NCI-H446 (cell line): ENCODE measurements at places on chromosomes 12 and 14.

DNA sequence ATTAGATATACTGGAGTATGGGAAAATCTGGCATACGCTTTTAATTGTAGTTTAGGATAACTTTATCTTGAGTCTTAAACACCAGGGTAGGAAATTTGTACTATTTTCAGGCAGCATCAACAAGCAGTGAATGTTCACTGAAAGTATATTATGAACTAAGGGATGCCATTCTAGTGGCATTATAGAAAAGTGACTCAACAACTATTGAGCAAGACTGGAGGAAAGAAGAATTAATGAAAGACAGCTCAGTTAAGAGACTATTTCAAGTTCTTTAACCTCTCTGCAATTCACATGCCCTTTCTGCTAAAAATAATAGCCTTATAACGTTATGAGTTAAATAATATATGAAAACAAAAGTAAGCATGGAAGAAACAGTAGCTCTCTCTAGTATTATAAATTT is 343.1 kb downstream of the FSCB start:
- DNase-seq = no peak

DNA sequence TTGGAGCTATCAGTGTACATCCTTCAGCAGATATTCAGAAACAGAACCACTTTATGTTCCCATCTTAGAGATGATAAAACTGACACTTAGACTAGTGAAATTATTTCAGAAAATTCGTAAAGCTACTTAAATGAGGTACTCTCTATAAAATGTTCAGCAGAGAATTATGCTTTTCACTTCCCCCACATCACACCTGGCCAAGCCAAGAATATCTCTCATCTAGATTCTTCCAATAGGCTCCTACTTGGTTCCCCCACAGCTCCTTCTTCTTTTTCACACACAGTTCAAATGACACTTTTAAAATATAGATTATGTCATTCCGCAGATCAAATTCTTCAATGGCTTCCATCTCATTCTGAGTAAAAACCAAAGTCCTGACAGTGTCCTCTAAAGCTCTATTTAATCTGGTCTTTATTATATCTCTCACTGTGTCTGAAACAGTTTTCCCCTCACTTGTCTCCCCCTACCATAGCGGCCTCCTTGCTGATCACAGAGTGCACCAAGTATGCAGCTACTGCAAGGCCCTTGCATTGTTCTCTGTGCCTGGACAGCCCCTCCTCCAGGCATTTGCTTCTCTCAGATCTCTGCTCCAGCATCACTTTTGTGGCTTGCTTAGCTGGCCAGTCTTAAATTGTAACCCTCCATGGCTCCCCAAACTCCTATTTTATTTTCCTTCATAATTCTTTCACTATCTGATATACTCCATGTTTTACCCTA is 736.8 kb upstream of the USP15 start:
- DNase-seq = no peak

- no peak for DNase-seq
Measured at GRCh38 chr12:50555471-50555885, 50.7 kb downstream of the DIP2B start.

DNA sequence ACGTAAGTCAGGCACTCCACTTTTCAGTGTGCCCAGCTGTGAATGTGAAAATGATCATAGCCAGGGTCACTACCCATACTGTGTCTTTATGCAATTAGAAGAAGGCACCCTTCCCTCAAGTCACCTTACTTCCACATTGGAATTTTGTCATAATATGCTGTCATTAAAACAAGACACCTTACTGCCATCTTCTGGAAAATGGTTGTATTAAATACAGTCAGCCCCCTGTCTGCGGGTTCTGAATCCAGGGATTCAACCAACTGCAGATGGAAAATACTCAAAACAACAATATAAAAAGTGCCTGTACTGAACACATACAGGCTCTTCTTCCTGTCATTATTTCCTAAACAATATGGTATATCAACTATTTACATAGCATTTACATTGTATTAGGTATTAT is 70.2 kb upstream of the TBX5 start:
- peak; percentile 13 for DNase-seq

GRCh38 chr12:51813931-51814310 is 34.6 kb downstream of the FIGNL2 start:
- DNase-seq = no peak

DNA sequence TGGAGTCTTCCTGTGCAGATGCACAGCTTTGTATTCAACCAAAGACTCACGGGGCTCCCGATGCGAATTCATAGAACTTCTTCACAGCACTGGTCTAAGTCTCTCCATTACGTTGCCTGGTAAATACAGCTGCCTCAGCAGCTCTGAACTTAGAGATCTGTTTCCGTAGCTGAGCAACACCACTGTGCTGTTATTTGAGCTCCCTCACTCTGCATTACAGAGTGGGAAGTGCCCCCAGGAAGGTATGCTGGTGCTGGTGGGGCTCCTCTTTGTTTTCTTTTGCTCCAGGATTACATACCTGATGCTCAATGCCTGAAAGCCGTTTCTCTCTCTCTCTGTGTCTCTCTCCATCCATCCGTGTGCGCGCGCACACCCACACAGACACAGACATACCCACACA is 227.5 kb upstream of the RMST start:
- no peak for DNase-seq

GRCh38 chr14:63383776-63384367 is 65.1 kb upstream of the GPHB5 start:
- no peak for DNase-seq

DNA sequence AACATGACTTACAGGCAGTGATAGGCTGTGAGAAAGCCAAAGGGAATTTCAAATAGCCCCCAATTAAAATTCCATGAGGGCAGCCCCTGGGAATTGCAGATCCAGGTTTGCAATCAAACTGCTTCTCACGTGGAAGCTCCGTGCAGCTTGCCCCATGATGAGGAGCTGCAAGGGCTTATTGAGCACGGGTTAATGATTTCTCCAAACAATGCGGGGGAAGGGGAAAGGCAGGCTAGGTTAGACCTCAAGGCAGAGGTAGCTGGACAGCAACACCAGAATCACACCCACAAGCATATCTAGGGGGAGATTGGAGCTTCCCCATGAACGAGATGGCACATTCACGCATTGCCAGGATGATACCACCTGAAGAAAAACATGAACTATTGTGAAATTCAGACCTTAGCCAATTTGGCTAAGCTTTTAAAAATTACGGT is 5.0 kb upstream of the DUSP6 start:
- no peak for DNase-seq

DNA sequence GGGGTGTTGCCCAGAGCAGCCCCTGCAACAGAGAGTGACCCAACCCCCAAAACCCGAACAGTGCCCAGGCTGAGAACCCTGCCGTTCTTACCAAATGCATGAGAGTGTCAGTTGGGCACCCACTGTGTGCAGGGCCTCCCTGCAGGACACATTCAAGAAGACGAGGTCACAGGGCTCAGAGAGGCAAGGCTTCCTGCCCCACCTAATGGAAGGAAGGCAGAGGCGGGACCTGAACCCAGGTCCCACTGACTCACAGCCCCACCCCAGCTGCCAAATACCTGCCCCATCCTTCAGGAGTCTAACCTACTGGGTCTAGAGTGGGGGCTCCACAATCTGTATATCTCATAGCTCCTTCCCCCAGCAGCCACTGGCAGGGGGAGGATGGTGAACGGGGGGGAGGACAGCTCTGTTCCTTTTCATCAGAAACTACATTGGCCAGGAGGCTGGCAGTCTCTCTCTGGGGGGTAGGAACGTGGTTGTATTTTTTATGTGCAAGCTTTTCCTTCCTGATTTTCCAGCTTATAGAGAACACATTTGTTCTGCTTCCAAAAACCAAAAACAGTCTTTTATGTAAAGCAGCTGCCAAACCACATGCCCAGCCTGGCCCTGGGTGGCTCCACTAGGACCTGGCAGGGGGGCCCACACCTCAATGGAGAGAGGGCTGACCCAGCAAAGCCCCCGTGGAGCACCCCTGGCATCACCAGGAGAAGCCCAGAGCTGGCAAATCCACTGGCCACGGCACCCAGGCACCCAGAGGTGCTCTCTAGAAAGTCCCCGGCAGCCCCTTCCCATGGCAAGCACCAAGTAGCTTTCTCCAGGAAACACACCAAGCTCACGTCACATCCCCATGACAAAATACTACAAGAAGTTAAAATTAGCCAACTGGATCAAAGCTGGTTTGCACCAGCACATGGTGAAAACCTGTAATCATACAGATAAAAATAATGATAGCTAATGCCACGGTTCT is 17.0 kb downstream of the NCOR2 start:
- peak; percentile 49 for DNase-seq

DNA sequence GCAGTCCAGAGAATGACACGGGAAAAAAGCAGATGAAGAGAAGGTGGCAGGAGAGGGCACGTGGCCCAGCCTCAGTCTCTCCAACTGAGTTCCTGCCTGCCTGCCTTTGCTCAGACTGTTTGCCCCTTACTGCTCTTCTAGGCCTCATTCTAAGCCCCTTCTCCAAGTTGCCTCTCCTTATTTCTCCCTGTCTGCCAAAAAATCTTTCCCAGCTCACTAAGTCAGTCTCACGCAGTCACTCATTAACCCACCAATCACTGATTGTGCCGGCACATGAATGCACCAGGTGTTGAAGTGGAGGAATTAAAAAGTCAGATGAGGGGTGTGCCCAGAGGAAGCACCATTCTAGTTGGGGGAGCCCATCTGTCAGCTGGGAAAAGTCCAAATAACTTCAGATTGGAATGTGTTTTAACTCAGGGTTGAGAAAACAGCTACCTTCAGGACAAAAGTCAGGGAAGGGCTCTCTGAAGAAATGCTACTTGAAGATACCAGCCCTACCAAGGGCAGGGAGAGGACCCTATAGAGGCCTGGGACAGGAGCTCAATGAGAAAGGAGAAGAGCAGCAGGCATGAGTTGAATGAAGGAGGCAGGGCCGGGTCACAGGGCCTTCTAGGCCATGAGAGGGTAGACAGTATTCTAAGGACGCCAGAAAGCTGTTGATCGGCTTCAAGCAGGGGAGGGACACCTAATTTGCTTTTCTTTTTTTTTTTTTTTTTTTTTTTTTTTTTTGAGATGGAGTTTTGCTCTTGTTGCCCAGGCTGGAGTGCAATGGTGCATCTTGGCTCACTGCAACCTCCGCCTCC is 40.9 kb downstream of the DAD1 start:
- DNase-seq = no peak
